ENCODE measurements at places on chromosomes 16 and 17.

- no peak for DNase-seq
Observed at GRCh38 chr17:17626151-17626805, 34.8 kb upstream of the PEMT start.

DNA sequence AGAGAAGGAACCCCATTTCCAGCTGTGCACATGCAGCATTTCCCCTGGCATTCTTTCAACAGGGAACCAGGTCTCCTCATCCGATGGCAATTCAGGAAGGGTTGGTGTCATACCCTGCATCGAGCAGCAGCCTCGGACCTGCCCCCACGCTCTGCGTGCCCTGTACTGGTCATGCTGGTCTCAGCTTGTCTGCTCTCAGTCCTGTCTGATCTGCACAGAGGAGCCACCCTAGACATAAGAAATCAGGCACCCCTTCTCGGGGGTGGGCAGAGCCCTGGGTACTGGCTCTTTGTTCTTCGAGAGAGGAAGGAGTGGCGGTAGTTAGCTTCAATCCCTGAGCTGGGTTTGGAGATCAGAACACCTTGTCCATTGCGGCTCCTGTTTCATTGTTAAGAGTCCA lies 162.0 kb upstream of the RPH3AL start:
- DNase-seq = no peak

DNA sequence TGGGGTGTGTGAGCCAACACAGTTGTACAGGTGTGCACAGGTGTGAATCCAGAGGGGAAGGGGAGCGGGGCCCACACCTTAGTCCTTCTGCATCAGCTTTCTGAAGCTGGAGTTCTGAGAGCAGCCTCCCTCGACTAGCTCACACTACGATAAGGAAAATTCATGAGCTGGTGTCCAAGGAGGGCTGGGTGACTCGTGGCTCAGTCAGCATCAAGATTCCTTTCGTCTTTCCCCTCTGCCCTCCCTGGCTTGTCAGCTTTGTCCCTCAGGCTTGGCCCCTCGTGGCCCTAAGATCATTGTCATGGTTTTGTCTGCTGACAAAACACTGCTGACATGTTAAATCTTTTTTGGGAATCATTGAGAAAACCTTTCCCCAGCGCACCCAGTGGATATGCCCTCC lies 47.5 kb downstream of the OR1D5 start:
- no peak for DNase-seq

- no peak for DNase-seq
Observed at GRCh38 chr17:55926276-55926990, 175.6 kb downstream of the PCTP start.

DNA sequence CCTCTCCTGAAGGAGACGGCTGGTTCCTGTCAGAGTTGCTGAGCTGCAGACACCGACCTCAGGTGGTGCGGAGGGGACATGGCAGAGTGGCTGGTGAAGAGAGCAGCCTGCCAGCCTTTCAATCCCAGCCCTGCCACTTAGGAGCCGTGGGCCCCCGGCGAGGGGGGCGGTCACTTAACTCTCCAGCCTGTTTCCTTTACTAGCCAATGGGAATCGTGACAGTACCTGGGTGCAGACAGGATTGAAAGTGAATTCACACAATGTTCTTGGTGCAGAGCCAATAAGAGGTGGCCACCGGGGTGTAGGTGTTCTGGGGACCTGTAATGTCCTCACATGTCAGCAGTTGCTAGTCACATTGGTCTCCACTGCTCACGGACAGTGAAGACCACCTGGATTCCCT lies 13.5 kb downstream of the ACE start:
- DNase-seq = no peak

DNA sequence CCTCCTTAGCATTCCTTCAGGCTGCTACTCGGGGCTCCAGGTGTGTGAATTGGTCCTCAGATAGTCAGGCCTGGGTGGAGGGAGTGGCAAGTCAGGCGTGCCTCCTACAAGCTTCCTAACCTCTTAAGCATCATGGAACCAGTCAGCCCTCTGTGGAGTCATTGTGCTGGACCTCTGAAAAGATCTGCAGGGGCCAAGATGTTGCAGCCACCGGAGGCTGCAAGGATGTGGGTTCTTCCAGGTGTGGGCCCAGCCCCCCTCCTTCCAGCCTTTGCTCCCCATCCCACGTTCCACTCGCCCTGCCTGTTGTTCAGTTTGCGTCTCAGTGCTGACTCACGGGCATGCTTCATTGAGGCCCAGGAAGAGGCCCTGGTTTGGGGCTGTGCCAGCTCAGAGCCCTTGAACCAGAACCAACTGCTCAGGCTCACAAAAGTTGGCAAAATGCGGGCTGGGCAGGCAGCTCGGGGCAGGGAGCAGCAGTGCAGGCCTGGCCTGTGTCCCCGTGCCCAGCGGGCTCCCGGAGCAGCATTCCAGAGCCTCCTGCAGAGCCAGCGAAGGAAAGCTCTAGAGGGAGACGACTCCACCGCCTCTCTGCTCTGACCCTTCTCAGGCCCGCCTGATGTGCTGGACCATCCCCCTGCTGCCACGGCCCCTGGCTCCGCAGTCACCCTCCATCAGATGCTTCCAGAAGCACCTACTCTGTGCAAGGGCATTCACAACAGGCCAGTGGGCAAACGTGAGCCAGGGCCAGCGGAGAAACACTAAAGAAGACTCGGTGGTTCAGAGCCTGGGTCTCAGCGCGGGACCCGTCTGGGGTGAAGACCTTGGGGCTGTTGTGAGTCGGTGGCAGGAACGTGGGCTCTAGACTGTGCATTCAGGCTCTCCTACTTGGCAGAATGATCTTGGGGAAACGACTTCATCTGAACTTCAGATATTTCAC lies 7.5 kb downstream of the LDHD start:
- peak; percentile 97 for DNase-seq

All from astrocyte of the hippocampus (primary cell).